ENCODE measurements at places on chromosomes 2 and 18.

GRCh38 chr2:207046724-207047123 is 107.4 kb downstream of the CPO start:
- no peak for DNase-seq

GRCh38 chr2:96547203-96547641 is 10.7 kb downstream of the ARID5A start:
- DNase-seq: no peak

DNA sequence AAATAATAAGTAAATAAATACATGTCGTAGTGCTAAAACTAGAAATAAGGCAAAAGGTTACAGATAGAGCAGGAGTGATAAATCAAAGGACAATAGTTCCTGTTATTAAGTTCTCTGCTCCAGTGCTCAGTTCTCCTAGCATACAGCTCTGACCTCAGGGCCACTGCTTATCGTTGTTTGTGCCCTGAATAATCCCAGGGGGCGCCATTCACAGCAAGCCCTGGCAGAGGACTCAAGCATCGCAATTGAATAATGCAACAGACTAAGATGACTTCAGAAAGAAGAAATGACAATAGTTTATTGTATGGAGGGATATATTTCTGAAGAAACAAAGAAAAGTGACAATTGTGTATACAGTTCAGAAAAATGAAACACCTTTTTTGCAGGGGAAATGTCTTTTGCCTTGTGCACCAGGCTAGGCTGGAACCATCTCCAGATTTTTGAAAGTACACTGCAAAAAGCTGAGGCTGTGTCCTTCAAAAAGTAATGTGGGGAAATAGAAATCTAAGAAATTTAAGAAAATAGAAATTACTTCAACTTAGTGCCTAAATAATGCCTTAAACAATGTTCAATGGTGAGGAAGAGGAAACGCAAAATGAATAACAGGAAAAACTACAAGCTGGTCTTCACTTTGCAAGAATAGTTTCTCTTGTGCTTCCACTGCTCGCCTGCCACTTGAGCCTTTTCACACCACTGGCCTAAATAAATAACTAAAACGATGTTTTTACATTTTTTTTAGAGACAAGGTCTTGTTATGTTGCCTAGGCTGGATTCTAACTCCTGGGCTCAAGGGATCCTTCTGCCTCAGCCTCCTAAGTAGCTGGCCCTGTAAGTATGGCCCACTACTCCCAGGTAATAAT is 19.0 kb upstream of the CCNYL1 start:
- DNase-seq: peak; percentile 10

DNA sequence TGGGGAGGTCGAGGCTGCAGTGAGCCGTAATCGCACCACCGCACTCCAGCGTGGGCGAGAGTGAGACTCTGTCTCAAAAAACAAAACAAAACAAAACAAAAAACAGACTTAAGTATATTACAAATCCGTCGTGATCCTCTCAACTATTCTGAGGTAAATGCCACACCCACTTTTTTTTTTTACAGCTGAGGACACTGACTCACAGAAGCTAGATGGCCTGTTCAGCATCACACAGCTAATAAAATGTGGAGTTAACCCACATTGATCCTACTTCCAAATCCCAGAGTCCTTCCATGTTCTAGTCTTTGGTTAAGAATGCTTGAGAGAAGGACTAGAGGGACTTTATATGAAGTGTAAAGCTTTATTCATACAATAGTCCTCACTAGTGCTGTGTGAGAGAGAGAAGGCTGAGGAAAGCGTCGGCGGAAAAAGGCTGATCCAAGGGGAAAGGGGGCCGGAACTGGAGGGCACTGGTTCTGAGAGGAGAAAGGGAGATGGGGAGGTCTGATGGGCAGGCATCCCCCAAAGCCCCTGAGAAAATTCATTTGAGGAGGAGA is 627 bp downstream of the RNF25 start:
- no peak for DNase-seq

DNA sequence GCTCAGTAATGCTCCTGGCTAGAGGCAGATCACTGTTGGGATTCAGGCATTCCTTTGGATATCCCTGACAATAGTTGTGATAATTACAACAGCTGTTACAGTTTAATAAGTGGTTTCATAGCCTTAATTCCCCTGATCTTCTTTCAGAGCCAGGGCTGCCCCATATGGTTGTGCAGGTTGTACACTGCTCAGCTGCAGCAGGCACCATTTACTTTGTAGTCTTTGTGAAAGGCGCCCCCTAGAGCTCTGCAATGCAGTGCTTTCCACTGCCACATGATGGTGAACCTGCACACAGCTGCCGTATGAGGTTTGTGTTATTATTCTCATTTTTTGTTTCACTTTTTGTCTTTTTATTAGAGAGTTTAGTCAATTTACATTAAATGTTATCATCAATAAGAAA is 239.1 kb downstream of the KCNS3 start:
- no peak for DNase-seq

- DNase-seq: no peak
Measured at GRCh38 chr2:85756822-85757435, 3.1 kb downstream of the ATOH8 start.

GRCh38 chr2:53896864-53897263 is 37.1 kb upstream of the GPR75 start:
- no peak for DNase-seq

- no peak for DNase-seq
Measured at GRCh38 chr2:85792783-85793441, 39.1 kb downstream of the ATOH8 start.

- DNase-seq: no peak
Measured at GRCh38 chr2:118761771-118762170, 85.7 kb downstream of the EN1 start.

- DNase-seq: no peak
Measured at GRCh38 chr2:12488352-12489318, 228.1 kb upstream of the TRIB2 start.

DNA sequence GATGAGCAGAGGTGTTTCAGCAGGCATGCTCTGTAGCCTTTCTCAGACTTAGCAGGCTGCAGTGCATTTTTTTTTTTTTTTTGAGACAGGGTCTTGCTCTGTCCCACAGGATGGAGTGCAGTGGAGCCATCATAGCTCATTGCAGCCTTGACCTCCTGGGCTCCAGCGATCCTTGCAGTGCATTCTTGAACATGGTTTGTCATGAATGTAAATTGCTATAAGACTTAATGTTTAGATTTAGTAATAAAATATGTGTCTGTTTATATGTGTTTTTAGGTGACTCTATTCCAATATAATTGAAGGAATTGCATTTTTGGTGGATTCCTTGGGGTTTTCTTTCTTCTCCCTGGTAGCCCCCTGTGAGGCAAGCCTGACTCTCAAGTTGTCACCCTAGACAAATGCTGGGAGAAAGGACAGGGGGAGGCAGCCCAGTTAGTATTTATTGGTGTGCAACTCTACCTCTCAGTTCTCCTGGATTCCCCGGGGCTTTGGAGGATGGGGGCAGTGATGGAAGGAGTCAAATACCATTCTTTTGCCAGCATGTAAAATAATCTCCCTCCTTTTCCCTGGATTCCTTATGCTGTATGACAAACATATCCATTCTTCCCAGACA is 22.7 kb downstream of the LYPD6B start:
- DNase-seq: no peak

GRCh38 chr18:75309564-75309963 is 99.0 kb downstream of the TSHZ1 start:
- no peak for DNase-seq

- DNase-seq: no peak
Measured at GRCh38 chr2:120775194-120775593, 39.5 kb downstream of the GLI2 start.

DNA sequence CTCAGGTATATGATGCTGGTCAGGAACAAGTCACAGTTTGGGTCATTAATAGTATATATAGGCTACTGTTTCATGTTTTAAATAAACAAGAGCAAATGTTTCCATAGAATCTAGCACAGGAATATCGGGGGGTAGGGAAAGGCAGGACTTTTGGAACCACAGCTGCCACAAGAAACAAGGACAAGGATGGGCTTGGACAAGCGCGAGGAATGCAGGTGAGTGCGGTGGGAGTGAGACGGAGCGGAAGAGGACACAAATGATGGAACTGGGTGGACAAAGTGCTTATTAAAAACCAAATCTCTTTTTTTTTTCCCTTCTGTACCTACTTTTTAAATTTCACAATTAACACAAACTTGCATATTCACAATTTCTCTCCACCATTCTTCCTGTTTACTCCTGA is 49.1 kb downstream of the SNORC start:
- no peak for DNase-seq

- DNase-seq: no peak
Measured at GRCh38 chr2:84493514-84493913, 22.8 kb upstream of the DNAH6 start.

DNA sequence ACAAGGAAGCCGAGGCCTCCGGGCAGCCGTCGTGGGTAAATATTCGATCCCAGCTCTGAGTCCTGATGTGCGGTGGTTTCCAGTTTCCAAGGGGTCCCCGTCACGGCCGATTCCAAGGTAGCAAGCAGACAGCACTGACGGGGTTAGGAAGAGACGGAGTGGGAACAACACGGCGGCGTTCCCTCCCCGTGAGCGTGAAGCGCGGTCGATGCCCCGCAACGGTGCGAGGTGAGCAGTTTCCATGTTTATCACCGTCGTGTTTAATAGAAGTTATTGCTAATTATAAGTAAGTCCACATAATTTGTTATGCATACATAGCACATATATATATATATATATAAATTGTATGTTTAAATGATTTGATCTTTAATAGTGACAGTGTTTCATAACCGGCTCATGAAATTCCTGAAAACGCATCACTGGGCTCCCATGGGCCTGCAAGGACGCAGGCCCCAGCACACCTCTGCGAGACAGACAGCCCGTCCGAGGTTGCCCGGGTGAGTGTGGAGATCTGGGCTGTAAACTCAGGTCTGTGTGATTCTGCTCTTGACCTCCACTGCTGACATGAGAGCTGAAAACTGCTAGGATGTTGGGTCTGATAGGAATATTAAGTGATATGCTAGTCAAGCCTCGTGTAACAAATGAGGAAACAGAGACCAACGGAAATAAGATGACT is 243.5 kb upstream of the SALL3 start:
- no peak for DNase-seq

- DNase-seq: no peak
Measured at GRCh38 chr2:138829326-138829919, 49.2 kb upstream of the NXPH2 start.

GRCh38 chr2:104472076-104472475 is 381.8 kb upstream of the POU3F3 start:
- DNase-seq: no peak

GRCh38 chr2:32452338-32453064 is 95.7 kb downstream of the BIRC6 start:
- no peak for DNase-seq

DNA sequence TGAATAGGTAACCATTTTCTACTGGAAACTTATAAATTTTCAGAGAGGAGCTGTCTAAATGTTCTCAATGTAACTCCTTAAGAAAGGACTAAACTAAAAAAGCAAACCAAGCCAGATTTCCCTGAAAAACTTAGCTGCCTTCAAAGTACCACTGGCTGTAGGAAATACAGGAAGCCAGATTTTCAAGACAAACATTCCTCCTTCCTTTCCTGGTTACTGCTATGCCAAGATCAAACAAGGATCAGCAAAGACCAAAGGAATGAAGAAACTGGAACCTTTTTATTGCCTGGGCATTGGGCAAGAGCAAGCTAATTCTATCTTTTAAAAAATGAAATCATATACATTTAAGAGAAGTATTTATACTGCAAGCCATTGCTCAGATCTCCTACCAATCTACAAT is 212.7 kb downstream of the DYM start:
- DNase-seq: no peak

- DNase-seq: no peak
Measured at GRCh38 chr2:24763843-24764242, 29.3 kb downstream of the PTRHD1 start.

DNA sequence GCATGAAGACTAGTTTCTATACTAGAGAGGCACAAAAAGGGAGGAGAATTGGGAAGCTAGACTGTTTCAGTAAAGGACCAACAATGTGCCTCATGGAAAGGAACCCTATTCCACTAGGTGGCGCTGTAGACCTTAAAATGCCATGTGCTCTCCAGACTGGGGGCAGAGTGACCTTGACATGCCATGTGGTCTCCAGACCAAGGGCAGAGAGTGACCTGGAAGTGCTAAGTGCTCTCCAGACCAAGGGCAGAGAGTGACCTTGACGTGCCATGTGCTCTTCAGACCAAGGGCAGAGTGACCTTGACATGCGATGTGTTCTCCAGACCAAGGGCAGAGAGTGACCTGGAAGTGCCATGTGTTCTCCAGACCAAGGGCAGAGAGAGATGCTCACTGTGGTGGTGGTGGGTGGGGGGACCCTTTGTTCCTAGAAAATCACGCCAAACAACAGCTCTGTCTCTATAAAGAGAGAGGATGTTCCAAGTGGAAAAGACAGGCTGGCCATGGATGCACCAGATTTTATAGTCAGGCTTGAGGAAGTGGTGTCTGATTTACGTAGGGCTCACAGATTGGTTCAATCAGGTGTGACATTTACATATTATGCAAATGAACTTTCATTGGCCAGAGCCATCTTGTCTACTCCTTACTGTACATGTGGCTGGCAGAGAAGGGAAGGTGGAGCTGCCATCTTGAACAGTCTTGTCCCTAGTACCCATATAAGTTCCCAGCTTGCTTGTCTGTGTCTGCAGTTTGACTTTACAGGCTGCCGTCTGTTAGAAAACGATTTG is 344.0 kb upstream of the DDX18 start:
- no peak for DNase-seq

- DNase-seq: no peak
Measured at GRCh38 chr2:85033388-85033787, 62.4 kb downstream of the KCMF1 start.

DNA sequence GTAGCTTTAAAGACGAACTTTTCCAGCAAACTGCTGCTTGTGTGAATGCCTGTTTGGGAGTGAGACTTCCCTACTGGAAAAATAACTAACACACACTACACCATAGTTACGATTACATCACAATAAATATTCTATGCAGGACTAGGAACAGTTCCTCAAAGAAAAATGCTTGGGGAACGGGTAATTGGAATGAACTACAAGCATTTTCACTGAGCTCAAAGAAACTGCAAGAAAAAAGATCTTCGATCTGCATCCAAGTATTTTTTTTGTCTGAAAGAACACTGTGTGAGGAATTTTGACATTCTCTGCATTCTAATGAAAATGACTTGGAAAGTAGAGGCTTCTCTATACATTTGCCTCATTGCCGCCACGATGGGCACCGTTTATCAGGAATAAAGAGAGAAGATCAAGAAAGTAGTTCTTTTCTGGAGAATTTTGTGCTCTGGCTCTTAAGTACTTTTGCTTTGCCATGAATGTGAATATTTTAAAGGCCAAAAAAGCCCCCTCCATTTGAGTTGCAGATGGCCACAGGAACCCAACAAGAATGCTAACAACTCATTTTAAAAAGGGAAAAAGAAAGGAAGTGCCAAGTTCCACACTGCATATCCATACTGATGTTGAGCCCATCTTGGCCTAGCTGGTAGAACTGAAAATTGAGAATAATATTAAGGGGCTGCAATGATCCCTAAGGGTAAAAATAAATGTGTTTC is 13.6 kb downstream of the LYPD1 start:
- no peak for DNase-seq

GRCh38 chr2:176118601-176119339 is 2.2 kb downstream of the HOXD10 start:
- DNase-seq: no peak

- no peak for DNase-seq
Measured at GRCh38 chr18:36469461-36469860, 171.9 kb downstream of the FHOD3 start.

GRCh38 chr2:8872821-8873432 is 35.5 kb upstream of the KIDINS220 start:
- no peak for DNase-seq

- DNase-seq: no peak
Measured at GRCh38 chr2:120624738-120625446, 110.8 kb upstream of the GLI2 start.
